Gastrocnemius medialis (tissue), 4 donors: ENCODE measurements at places on chromosomes 11 and 22. TPM values are rescaled to one million over a fixed set of nuclear protein-coding genes. Genes with fewer than 3 reads are reported as not detected.

The OR10AG1 gene
- not detected for total RNA-seq

The SYT12 gene
- total RNA-seq: 0.64 TPM

The PLEKHB1 gene
- 10.4 TPM for total RNA-seq

The MS4A3 gene
- not detected for total RNA-seq

The GLYAT gene
- not detected for total RNA-seq

The MUC15 gene
- total RNA-seq: not detected

The GAS2 gene
- 2.9 TPM for total RNA-seq

The SEC14L6 gene
- not detected for total RNA-seq

The TPBGL gene
- not detected for total RNA-seq

The ZP1 gene
- not detected for total RNA-seq

The CCND1 gene
- total RNA-seq: 4.6 TPM

The BID gene
- total RNA-seq: 10.3 TPM

The PYGM gene
- total RNA-seq: 2,858 TPM

The IFITM10 gene
- total RNA-seq: 7.2 TPM

The OR51B4 gene
- not detected for total RNA-seq

The USP28 gene
- total RNA-seq: 56.7 TPM

The PRDM11 gene
- 10.9 TPM for total RNA-seq

The SLC22A8 gene
- total RNA-seq: not detected

The SCGB1A1 gene
- not detected for total RNA-seq

The PATE2 gene
- total RNA-seq: not detected

The FAM111B gene
- not detected for total RNA-seq

The CRYBB2 gene
- total RNA-seq: not detected

The PLAAT4 gene
- 3.1 TPM for total RNA-seq

The CREB3L1 gene
- 0.46 TPM for total RNA-seq

The PAX6 gene
- total RNA-seq: not detected

The DDI1 gene
- not detected for total RNA-seq

The HEPN1 gene
- total RNA-seq: not detected

The SLC1A2 gene
- total RNA-seq: 0.58 TPM

The CENPM gene
- total RNA-seq: 5.1 TPM

The OR2AT4 gene
- not detected for total RNA-seq

The FXYD6 gene
- 4.4 TPM for total RNA-seq

The CHRDL2 gene
- not detected for total RNA-seq

The ELFN2 gene
- total RNA-seq: not detected
